A673 (cell line): ENCODE measurements at places on chromosomes 6 and 20. TPM values are rescaled to one million over a fixed set of nuclear protein-coding genes. Genes with fewer than 3 reads are reported as not detected.

Gene ITPA
- total RNA-seq, result 79.9 and 81.3 TPM in 2 replicates

Gene CGA
- total RNA-seq, result not detected in 2 replicates

Gene KHDRBS2
- total RNA-seq, result not detected in 2 replicates

Gene PRPH2
- total RNA-seq, result 0.41 and 0.46 TPM in 2 replicates

Gene PRND
- 0.09 TPM in 1 of 2 replicates, not detected in the other for total RNA-seq

Gene MICB
- 11.1 and 12.7 TPM in 2 replicates for total RNA-seq

Gene RUNX2
- 4.0 and 4.9 TPM in 2 replicates for total RNA-seq

Gene OTOR
- total RNA-seq, result not detected in 2 replicates

Gene GSTA3
- total RNA-seq, result not detected in 2 replicates

Gene HLA-DOB
- 2.0 and 2.8 TPM in 2 replicates for total RNA-seq
